ENCODE measurements at places on chromosomes 16 and 17.

- DNase-seq: no peak
Observed at GRCh38 chr17:15406081-15406480, 61.3 kb downstream of the CDRT4 start.

DNA sequence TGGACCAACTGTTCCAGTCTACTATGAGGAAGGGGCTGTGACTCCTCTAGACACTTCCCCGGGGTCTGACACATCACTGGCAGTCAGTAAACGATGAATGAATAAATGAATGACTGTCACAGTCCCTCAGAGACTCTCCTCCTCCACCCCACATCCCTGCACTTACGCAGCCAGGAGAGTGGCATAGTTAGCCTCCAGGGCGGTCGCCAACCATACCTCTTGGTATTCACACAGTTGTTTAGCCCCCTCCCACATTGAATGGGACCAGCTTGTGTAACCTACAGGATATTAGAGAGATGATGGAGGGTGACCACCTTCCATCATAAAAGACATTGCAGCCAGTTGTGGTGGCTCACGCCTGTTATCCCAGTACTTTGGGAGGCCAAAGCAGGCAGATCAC lies 25.7 kb downstream of the UBALD1 start:
- DNase-seq: no peak

DNA sequence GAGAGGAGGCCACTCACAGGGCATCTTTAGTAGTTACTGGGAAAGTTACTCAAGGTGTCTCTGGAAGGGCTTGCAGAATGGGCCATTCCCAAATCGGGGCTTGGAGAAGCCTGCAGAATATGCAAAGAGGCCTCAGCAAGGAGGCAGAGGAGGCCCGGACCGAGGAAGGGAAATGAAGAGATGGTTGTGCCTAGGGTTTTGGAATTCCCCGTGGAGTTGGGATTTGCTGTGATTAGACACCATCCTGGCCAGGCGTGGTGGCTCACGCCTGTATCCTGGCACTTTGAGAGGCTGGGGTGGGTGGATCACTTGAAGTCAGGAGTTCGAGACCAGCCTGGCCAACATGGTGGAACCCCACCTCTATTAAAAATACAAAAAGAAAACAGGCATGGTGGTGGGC lies 193.0 kb downstream of the IRF8 start:
- DNase-seq: no peak

DNA sequence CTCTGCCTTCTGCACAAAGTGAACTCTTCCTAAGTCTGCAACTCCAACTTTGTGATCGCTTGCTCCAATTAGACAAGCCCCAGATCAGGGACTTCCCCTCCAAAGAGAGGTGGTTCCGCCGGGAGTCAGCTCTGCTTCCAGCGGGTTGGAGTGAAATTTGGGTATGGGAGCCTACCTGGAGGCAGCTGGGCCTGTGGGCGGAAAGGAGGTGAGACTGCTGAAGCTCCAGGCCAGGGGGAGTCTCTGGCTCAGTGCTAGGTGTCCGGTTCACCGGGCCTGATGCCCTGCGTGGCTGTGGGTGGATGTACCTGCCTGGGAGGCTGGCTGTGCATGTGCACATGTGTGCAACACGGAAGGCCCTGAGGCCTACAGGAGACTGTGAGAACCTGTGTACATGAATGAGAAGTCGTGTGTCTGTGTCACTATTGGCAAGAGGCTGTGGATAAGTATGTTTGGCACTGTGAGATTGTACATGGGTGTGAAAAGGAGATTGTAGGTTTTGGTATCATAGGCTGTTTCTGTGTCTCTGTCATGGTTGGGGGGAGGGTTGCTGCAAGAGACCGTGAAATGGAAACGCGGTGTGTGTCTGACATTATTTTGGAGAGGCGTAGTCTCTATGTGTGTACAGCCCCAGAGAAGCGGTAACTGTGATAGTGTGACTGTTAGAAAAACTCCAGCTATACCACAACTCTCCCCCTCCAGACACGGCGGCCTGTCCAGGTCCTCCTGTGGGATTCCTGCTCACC lies 4.2 kb downstream of the LHX1 start:
- no peak for DNase-seq

DNA sequence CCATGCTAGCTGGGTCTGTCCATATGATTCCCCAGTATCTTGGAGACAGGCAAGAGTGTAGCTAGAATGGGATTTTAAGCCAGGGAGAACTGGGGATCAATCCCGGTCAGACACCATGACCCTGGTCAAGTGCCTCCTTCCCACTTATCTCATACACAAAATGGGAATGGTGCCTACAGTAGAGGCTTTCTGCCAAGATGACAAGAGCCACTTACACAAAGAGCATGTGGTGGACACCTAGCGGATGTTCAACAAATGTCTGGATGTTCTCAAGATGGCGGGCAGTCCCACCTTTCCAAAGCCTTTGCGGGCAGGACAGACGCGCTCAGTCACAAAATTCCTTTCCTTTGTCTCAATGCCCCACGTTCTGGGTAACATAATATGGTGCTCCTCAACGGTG lies 57.3 kb downstream of the MAF start:
- DNase-seq: no peak

DNA sequence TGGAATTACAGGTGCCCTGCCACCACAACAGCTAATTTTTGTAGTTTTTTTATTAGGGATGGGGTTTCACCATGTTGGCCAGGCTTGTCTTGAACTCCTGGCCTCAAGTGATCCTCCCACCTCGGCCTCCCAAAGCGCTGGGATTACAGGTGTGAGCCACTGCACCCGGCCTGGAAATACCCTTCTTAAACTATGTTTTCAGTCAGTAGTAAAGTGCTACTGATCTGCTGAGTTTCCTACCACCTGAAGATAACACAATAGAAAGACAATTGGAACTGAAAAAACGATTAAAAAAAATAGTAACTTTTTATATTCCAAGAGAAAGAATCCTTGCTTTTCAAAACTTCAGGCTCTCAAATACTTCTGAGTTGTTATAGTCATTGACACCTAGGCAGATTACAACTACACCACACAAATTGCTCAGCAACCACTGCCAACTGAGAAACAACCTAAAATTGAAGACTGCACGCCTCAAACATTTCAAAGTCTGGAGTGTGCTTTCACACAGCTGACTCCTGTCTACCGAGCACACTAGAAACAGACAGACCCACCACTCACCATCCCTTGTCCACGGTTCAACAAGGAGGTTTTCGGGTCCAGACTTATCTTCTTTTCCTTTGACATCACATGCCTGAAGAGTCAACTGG lies 40.9 kb downstream of the ZZEF1 start:
- no peak for DNase-seq

DNA sequence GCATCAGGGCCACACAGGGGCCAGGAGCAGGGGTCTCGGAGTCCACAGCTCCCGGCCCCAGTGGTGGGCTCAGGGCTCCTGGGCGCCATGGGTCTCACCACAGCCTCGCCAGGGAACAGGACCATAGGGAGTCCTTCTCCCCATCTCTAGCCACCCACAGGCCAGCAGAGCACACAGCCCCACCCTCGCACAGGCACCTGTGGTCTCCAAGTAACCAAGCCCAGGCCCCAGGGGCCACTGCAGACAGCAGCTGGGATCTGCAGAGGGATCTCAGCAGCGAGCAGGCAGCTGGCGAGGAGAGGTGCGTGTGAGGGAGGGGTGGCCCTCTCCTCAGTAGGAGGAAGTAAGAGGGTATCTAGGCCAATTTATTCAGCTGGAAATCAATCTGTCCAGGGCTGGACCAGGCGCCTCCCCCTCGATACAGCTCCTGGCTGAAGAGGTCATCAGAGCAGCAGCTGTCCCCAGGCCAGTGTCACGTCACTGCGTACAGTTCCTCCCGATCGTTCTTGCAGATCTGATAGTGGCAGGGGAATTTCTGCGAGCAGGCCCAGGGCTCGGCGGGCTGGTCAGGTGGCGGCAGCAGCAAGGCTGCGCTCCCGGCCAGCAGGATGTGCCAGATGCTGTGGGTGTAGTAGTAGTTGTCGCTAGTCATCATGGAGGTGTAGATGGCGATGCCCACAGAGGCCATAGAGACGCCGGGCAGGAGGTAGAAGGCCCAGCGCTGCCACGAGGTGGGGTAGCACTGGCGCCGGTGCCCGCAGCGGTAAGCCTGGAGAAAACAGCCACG lies 1.4 kb upstream of the MRPL28 start:
- DNase-seq: no peak

DNA sequence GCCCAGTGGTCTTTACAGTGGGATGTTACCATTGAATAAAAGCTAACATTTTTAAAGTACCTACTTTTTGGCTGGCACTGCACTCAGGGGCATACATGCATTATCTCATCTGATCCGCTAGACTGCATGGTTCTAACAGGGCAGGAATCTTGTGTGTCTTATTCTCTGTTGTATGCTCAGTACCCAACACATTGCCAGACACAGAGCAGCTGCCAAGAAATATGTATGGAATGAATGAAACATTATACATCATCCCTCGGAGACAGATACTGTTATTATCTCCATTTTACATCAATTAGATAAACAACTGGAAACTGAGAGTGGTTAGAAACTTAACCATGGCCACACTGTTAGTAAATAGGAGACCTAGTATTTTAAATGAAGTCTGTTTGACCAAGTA lies 74.1 kb upstream of the CDH11 start:
- no peak for DNase-seq

DNA sequence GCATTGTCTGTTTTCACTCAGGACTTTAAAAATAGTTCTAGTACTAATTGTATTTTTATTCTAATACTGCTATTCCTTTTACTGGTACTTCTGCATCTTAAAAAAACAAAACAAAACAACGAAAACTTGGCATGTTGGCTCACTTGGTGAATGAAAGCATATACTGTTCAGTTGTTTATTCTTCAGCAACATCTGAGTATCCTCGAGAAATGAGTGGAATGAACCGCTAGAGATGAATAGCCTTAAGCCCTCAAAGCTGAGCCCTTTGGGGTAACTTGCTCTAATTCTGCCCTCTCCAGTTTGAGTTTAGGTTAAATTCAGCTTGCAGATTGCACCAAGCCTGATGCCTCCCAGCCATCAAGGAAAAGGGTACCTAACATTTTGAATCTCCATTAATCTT lies 126.5 kb downstream of the WWOX start:
- no peak for DNase-seq

GRCh38 chr17:6254036-6254435 lies 180.9 kb downstream of the AIPL1 start:
- no peak for DNase-seq

GRCh38 chr16:67025210-67025550 lies 3.8 kb upstream of the CBFB start:
- no peak for DNase-seq

- no peak for DNase-seq
Observed at GRCh38 chr17:44687756-44688155, 1.8 kb downstream of the CCDC43 start.

DNA sequence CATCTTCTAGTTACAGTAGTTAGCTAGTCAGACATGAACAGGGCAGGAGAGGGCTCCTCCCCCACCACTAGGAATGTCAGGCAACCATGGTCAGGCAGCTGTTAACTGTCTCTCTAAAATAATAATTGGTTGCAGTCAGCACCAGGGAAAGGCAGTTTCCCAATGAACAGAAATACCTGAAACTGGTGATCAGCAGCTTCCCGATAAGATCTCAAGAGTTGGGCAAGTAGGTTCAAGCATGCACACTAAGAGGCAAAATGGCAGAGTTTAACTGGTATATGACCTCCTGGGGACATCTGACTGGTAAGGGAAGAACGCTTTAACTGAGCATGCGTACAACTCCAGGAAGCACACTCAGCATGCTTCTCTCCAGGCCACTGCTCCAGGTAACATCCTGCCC lies 12.6 kb upstream of the XYLT1 start:
- DNase-seq: no peak

GRCh38 chr17:8056976-8057625 lies 18.2 kb downstream of the ALOX15B start:
- DNase-seq: no peak

GRCh38 chr17:48175692-48176470 lies 68.3 kb downstream of the SNX11 start:
- no peak for DNase-seq

DNA sequence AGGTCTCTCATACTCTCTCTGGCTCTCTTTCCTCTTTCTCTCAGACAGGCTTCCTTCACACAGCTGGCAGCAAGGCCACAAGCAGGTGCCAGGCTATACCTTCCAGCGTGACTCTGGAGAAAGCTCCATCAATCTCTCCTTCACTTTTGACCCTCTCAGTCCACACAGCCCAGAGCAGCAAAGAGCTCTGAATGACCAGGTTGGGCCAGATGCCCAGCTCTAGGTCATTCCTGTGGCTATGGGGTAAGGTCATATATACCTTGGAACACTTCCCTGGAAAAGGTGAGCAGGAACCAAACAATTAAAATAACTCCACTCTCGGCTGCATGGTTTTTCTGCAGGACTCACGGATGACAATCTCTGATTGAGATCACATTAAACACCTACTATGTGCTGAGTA lies 8.8 kb downstream of the ADAP2 start:
- DNase-seq: no peak

- no peak for DNase-seq
Observed at GRCh38 chr17:338442-339192, 14.0 kb downstream of the RPH3AL start.

DNA sequence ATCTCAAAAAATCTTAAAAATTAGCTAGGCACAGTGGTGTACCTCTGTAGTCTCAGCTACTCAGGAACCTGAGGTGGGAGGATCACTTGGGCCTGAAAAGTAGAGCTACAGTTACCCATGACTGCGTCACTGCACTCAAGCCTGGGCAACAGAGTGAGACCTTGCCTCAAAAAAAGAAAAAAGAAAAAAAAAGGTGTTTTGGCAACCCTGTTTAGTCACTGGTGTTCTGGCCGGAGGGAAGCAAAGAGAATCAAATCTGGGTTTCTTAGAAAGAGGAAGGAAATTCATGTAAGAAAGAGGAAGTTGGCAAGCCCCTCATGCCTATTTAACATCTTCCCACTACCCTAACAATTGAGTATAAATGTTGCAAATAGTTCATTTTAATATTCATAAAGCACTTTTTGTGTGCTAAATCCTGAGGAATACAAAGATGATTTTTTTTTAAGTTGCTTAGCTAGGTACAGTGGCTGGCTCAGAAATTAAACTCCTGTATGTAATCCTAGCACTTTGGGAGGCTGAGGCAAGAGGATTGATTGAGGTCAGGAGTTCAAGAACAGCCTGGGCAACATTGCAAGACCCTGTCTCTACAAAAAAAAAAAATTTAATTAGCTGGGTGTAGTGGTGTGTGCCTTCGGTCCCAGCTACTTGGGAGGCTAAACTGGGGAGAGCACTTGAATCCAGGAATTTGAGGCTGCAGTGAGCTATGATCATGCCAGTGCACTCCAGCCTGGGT lies 6.5 kb upstream of the USP32 start:
- peak; percentile 93 for DNase-seq

GRCh38 chr16:4011940-4012629 lies 104.2 kb downstream of the ADCY9 start:
- no peak for DNase-seq

Data from suppressor macrophage (primary cell).